Endothelial cell of umbilical vein (primary cell): ENCODE measurements at places on chromosomes 1 and 21. TPM values are rescaled to one million over a fixed set of nuclear protein-coding genes. Genes with fewer than 3 reads are reported as not detected.

Gene OR6P1
- total RNA-seq, result not detected in 2 replicates

Gene GPR25
- total RNA-seq, result not detected in 2 replicates

GRCh38 chr1:39952359-39953110, 2.4 kb upstream of the MFSD2A start:
- no peak for DNase-seq
- no peak overlapping the region for H3K4me3 ChIP-seq
- H3K4me1 ChIP-seq, result peaks cover 12% of the 10 kb centered on the region
- H3K27ac ChIP-seq, result no peak overlapping the region

Gene CADM3
- 2.7 and 4.1 TPM in 2 replicates for total RNA-seq

Gene DCST2
- total RNA-seq, result 0.23 and 0.51 TPM in 2 replicates

Gene CCDC17
- total RNA-seq, result 3.5 and 3.6 TPM in 2 replicates
